ENCODE measurements at places on chromosomes 4 and X.

DNA sequence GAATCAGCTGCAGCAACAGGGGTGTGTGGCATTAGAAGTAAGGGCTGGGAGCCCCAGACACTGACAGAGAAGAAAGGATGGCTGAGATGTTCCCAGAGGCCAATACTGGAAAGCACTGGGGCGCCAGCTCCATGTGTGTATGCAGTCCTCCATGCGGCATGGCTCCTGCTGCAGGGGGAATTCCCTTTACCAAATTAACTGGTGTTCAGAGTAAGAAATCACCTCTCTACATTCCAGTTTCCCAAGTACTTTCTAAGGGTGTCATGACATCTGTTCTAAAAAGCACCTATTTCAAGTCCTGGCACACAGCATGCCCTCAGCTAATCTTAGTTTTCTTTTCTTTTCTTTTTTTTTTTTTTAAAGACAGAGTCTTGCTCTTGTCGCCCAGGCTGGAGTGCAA, 98.0 kb downstream of the MAML3 start:
- no peak for DNase-seq

- DNase-seq = no peak
Measured at GRCh38 chr4:99633772-99634171, 23.9 kb downstream of the C4orf54 start.

DNA sequence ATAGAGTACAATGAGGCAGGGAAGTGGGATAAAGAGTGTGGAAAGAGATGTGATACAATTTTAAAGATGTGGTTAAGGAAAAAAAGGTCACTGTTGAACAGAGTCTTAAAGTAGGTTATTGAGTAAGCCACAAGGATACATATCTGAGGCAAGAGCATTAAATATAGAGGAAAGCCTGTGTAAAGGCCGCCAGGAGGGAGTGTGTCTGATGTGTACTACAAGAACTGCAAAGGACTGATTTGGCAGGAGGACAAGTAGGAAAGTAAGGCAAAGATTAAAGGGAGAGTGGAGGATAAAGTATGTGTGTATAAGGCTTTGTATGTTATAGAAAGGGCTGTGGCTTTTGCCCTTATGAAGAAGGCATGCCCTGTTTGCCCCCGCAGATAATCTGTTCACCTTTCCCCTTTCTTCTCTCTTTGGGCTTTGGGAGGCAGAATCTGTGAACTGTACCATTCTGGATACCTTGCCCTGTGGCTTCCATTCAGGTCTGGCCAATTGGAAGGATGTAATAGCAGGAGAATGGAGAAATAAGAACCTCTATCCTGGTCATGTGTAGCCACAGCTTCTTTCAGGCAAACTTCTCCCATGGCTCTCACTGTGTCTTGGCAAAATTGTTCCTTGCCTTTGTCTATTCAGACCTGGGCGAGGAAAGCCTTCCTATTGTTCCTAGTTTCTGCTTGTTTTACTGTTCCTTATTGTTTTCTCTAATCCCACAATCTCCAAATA, 68.9 kb upstream of the FAM47B start:
- no peak for DNase-seq

DNA sequence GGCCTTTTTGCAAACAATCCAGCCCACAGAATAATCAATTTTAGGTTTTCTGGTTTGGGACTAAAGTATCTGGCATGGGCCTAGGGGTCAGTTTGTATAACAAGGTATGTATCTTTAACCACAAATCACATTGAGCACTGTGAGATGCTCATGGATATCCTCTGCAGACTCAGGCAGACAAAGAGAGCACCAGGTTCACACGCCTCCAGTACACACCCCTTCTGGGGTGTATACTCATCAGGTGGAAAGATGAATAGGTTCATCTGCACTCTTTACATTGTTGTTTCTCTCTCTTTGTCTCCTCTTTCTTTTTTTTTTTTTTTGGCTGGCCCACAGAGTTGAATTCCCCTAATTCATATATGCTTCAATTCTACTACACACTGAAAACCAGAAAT, 21.1 kb downstream of the TEC start:
- DNase-seq = no peak

DNA sequence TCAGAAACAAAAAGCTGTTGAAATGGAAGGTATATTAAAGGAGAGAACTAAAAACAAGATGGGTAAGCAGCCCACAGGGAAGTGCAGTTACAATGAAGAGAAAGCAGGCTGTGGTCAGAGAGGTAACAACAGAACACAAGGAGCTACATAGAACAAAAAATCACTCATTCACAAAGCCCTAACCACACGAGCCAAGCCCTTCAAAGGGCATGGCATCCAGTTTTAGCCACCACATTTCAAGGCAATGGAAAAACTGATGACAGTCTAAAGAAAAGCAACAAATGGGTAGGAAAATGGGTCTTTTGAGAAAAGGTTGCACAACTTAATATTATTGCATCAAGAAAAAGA, 37.5 kb downstream of the KDR start:
- no peak for DNase-seq

DNA sequence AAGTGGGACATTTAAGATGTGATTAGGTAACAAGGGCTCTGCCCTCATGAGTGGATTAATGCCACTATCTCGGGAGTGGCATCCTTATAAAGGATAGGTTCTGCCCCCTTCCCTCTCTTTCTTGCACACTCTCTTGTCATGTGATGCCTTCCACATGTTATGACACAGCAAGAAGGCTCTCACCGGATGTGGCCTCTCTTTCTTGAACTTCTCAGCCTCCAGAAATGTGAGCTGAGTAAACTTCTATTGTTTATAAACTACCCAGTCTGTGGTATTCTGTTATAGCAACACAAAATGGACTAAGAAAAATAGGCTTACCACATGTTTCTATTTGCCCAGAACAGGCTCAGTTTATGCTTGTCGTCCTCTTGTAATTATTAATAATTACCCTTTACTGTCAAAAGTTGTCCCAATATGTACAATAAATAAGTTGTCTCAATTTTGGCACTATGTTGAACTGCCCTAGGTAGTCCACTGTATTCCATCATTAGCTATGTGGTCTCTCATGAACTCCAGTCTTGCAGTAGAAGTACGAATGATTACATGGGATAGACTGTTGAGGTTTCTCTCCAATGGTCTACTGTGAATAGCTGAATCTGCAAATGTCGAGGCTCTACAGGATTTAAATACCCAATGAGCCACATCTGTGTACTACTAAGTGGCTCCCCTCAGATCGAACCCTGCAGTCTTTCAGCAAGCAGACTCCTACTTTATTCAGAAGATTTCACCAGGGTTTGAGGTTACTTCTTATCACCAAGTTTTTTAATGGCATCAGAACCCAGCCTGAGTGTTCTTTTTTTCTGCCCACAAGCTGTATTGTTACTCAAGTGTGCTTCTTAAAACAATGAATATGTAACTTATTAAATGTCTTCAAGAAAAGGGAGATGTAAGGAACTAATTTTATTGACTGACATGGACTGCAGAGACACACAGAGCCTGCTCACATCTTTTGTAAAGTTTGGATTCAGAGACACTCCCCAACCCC, 102.0 kb upstream of the LEF1 start:
- DNase-seq = no peak

DNA sequence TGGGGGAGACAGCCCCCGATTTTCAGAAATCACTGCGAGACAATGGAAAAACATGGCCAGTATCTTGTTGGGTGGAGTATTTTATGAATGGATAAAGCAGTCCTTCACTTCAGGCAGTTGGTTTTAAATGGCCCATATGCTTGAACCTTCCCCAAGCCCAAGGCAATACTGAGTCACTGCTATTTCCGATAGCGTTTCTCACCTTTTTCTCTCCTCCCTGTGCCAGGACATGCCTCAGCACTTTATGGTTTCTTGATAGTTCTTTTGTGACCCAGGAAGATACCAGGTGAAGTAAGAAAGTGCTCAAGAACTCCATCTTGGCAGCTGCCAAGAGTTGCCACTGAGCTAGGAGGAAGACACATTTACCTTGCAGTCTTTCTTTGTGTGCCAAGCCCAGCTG, 26.8 kb upstream of the ESX1 start:
- DNase-seq = no peak

DNA sequence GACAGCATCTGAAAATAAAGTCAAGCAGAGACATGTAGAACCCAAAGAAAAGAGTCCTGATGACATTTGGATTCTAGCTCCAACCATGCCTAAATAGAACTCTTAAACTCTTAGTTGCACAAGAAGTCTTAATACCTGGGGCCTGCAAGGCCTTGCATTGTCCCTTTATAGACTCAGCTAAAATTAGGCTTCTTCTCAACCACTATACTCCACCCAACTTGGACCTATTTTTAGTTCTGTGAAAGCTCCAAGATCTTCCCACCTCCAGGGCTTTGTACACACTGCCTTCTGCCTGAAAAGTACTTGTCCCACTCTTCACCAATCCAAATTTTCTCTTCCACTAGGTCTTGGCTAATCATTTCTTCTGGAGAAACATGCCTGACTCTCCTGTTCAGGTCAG, 36.5 kb downstream of the PLK4 start:
- no peak for DNase-seq

GRCh38 chr4:112823156-112823555, 186.2 kb downstream of the LARP7 start:
- no peak for DNase-seq

DNA sequence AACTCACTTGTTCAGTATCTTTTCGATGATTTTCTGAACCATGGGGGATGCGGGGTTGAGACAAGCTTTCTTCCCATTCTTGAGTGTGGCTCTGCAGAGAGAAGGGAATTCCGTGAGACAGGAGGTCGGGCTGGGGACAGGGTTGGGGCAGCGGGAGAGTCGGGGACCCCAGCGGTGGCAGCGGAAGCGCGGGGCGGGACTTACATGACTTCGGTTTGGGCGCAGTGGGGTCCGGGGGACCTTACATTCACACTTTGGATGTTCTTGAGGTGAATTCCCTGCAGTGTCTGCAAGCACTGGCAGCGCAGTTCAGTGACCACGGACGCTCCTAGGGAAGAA, 434 bp downstream of the CXCL3 start:
- DNase-seq = peak; percentile 61

DNA sequence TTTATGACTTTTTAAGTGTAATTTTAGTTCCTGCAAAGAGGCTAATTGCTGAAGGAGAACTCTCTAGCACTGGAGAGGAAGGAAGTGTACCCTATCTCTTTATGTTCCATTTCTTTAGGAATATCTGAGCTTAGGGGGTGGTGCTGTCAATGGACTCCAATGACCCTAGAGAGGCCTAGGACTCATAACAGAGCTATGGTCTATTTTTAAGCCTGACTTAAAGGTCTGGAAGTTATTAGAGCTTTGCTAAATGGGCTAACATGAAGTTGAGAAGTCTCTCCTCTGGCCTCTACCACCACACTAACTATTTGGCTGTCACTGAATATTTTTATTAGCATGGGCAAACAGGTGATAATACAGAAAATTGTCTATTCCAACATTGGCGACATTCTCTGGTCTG, 152.2 kb downstream of the SPATA18 start:
- DNase-seq = no peak

GRCh38 chrX:15207994-15208393, 61.9 kb downstream of the ASB9 start:
- DNase-seq = no peak

GRCh38 chr4:140893939-140894338, 137.8 kb upstream of the TBC1D9 start:
- no peak for DNase-seq

DNA sequence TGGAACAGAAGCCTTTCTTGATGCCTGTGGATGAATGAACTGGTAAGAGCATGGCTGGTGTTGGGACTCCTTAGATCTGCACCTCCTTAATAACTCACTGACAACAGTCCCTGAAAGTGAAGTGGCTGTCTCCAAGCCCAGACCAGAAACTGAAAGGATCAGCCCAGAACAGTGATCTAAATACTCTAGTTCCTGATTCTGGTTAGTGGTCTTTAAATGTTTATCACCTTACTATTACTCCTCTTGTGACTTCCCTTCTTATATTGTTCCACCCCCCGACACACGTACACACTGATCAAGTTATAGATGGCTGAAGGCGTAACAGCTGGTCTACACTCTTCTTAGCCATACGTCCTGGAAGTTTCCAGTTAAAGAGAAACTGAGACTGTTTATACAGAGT, 33.8 kb upstream of the ARMCX2 start:
- DNase-seq = no peak

DNA sequence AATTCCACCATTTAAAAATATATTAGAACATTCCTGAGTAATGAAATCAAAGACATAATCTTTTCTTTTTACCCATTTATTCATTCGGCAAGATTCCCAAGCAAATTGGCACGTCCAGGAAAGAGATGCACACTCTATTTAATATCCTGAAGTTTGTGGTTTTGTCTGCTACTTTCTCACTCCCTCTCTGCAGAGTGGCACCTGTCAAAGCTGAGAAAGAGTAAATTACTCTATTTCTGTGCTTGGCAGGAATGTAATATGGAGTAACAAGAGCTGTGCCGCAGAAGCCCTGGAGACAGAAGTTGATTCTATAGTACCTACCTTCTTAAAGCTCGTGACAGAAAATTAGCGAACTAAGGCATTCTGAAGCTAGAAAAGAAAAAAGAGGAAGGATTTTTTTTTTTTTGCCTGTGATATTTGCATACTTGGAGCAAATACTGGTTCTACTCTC, 5.5 kb downstream of the GSTCD start:
- no peak for DNase-seq

DNA sequence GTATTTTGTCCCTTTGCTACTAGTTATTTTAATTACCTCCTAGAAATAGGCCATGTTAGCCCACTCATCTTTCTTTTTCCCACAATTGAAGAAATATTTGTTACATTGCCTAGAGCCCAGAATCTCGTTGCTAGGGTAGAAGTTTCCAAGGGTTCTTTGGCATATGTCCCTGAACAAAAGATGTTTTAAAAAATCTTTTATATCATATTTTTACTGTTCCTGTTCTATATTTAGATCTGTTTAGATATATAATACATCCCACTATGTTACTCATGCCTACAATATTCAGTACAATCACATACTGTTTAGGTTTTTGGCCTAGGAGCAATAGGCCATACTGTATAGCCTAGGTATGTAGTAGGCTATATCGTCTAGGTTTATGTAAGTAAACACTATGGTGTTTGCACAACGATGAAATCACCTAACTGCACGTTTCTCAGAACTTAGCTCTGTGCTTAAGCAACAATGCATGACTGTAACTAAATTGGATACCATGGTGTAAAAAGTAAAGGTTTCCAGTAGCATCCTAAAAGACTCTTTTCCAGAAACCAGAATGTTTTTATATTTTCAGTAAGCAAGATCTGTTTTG, 236.0 kb upstream of the SLIT2 start:
- DNase-seq = no peak

- no peak for DNase-seq
Measured at GRCh38 chr4:126241634-126242033, 926.9 kb downstream of the FAT4 start.

All from H1 (cell line).